ENCODE measurements at places on chromosomes 1 and 21.

DNA sequence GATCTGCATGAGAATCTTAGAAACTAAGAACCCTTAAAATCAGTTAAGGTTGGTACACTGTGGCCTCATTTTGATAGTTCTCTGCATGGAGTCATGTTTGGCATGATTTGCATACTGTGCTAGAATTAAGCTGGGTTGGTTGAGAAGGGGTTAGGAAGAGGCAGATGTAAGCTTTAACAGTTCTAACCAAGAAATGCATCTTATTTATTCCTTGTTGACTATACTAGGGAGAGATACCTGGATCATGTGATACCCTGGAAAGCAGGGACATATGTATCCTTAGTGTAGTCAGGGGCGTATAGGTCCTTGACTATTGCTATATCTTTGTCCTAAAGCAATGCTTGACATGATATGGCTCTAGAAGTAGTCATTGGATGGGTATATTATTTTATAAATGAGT lies 41.0 kb downstream of the CDC42 start:
- DNase-seq, result no peak

DNA sequence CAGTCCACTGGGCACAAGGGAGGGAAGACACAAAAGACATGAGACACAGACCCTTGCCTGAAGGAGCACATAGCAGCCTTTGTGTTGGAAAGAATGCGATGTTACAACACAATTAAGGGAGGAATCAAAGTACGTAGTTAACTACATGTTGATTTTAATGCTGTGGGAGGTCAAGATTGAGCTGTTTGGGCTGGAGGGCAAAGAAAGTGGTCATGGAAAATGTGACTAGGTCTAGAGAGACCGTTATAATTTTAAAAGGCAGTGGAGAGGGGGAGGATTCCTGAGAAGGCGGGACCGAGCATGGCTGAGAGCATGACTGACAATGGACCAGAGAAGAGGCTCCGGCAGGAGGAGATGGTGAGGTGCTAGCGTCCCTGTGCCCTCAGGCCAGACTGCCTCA lies 111.8 kb upstream of the ATP1A1 start:
- no peak for DNase-seq

GRCh38 chr1:197342044-197342565 lies 74.1 kb downstream of the CRB1 start:
- DNase-seq, result no peak

GRCh38 chr1:240611619-240612480 lies at the start of gene GREM2:
TSS of gene GREM2 (minus strand) at chr1:240612155. CDS start at chr1:240493475, 118,680 bp downstream.
- no peak for DNase-seq

DNA sequence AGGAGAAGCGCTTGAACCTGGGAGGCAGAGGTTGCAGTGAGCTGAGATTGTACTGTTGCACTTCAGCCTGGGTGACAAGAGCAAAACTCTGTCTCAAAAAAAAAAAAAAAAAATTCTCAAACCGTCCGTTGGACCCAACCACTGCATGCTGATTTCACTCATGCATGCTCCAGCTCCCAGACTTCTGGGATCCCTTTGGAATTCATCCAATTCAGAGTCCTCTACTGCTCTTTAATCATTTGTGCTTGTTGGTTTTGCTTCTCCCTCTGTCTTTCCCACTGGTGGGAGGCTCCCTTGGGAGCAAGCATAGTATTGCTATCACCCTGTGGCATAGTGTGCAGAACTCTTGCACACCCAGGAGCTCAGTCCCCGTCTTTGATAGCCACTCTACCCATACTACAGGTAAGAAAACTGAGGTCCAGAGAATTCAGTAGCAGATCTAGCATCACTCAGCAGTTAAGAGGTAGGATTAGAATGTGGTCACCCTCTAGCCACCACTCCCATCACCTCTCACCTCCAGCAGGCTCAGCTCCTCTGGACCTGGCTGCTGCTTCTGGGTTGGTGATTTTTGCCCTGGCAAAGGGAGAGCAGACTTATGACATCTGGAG lies 3.1 kb upstream of the LMNA start:
- DNase-seq, result no peak

GRCh38 chr21:42191064-42191463 lies 27.9 kb upstream of the ABCG1 start:
- no peak for DNase-seq

All from keratinocyte (primary cell).